ENCODE measurements at places on chromosomes 6 and 20. TPM values are rescaled to one million over a fixed set of nuclear protein-coding genes. Genes with fewer than 3 reads are reported as not detected.

GRCh38 chr6:44960898-44961297 is 367.2 kb upstream of the RUNX2 start:
- H3K27ac ChIP-seq, result no peak overlapping the region
- no peaks in the 10 kb centered on the region for H3K4me1 ChIP-seq
- no peaks in the 10 kb centered on the region for H3K36me3 ChIP-seq
- H3K27me3 ChIP-seq, result no peaks in the 10 kb centered on the region
- DNase-seq, result no peak

- no peak overlapping the region for H3K4me3 ChIP-seq
- no peaks in the 10 kb centered on the region for H3K4me1 ChIP-seq
- no peak for DNase-seq
Measured at GRCh38 chr20:23667666-23668065, 21.2 kb downstream of the CST4 start.

- H3K4me3 ChIP-seq, result no peak overlapping the region
- H3K27ac ChIP-seq, result no peak overlapping the region
- H3K4me1 ChIP-seq, result peaks cover 27% of the 10 kb centered on the region
- H3K27me3 ChIP-seq, result no peaks in the 10 kb centered on the region
- peaks cover 4% of the 10 kb centered on the region for H3K36me3 ChIP-seq
Measured at GRCh38 chr6:44258921-44259320, 1.6 kb upstream of the SLC35B2 start.

- no peaks in the 10 kb centered on the region for H3K4me1 ChIP-seq
- no peak for DNase-seq
Measured at GRCh38 chr6:168007592-168008338, 10.3 kb downstream of the KIF25 start.

DNA sequence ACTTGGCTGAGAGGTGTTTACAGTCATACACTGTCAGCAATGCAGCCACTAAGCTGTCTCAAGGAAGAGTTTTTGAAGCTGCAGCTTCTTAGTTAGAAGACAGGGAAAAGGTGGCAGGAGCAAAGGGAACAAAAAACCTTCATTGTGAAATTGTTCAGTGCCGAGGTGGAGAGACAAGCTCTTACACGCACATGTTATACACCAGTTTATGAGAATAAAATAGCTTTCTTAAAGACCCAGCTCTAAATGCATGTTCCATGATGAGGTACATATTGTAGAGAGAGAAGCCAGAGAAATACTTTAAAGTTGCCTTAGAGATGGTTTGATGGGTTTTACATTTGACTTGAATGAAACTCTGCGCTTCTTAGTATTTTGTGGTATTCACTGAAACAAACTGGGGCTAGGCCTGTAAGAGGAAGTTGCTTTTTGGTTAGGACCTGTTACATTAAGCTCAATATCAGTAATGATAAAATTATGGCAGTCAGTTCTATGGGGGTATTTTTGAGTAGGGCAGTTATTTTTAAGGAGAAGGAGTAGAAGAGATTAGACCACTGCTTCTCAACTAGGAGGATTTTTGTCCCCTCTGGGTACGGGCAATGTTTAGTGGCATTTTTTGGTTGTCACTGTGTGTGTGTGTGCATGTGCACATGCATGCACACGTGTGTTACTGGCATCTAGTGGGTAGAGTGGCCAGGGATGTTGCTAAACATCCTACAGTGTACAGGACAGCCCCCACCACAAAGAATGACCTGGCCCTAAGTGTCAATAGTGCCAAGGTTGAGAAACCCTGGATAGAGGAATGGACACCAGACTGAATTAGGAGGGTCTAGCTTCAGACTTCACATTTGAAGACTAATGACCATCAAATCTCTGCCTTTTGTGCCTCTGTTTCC is 9.8 kb downstream of the NEDD9 start:
- no peaks in the 10 kb centered on the region for H3K27me3 ChIP-seq
- no peaks in the 10 kb centered on the region for H3K36me3 ChIP-seq
- peaks cover 40% of the 10 kb centered on the region for H3K4me1 ChIP-seq
- no peak for DNase-seq
- H3K4me3 ChIP-seq, result no peak overlapping the region
- peak overlapping the region; percentile 51 for H3K27ac ChIP-seq

GRCh38 chr6:130282234-130282995 is 59.7 kb upstream of the SAMD3 start:
- H3K27me3 ChIP-seq, result no peaks in the 10 kb centered on the region
- no peak for DNase-seq
- no peak overlapping the region for H3K27ac ChIP-seq
- no peaks in the 10 kb centered on the region for H3K36me3 ChIP-seq
- H3K4me3 ChIP-seq, result no peak overlapping the region

GRCh38 chr6:7461416-7461815 is 71.8 kb downstream of the RIOK1 start:
- no peaks in the 10 kb centered on the region for H3K27me3 ChIP-seq
- H3K27ac ChIP-seq, result no peak overlapping the region
- DNase-seq, result no peak
- no peak overlapping the region for H3K4me3 ChIP-seq
- H3K4me1 ChIP-seq, result no peaks in the 10 kb centered on the region

DNA sequence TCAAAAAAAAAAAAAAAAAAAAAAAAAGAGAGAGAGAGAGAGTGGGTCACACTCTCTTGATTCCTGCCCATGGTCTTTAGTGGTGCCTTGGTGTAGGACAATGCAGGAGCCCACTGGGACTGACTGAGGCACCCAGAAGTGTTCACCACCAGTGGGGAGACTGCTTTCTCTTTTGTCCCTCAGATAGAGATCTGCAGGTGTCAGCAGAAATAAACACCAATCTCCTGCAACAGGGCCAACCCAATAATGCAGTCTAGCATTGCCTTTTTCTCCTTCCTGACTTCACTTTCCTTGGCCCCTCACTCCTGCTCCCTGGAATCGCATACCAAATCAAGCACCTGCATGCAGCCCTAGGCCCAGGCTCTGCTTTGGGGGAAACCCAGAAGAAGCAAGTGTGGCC is 39.0 kb upstream of the CCDC28A start:
- H3K4me3 ChIP-seq, result no peak overlapping the region
- H3K4me1 ChIP-seq, result no peaks in the 10 kb centered on the region
- H3K27me3 ChIP-seq, result no peaks in the 10 kb centered on the region
- H3K27ac ChIP-seq, result no peak overlapping the region
- no peaks in the 10 kb centered on the region for H3K36me3 ChIP-seq

DNA sequence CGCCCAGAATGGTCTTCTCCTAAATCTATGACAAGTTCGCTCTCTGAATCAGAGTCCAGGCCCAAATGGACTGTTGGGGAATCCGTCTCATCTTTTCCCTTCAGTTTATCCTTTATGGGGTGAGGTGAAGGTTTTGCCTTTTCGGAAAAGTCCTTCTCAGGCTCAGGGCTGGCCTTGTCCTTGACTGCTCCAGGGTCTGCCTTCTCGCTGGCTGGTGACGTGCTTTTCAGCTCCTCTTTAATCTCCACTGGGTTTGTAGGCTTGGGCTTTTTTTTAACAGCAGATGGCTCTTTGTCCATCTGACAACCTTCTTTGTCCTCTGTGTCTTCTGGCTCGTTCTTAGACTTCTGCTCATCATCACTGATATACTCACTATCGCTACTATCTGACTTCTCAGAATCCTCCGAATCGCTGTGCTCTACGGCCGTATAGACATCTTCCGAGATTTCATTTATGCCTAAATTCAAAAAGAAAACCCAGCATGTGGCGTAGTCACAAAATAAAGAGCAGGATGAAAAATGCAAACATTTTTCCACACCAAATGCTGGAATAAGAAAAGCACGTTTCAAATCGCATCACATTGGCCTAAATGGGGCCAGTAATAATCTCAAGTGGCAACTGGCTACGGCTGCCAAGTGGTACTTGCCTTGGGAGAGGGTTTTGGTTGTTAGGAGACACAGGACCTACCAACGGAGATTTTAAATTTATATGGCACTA is 110.3 kb downstream of the ZMYND8 start:
- no peak for DNase-seq
- no peak overlapping the region for H3K27ac ChIP-seq
- peaks cover 12% of the 10 kb centered on the region for H3K4me1 ChIP-seq

GRCh38 chr6:127301199-127301700 is 34.6 kb downstream of the RNF146 start:
- no peak for DNase-seq
- no peak overlapping the region for H3K4me3 ChIP-seq
- peaks cover 4% of the 10 kb centered on the region for H3K4me1 ChIP-seq

DNA sequence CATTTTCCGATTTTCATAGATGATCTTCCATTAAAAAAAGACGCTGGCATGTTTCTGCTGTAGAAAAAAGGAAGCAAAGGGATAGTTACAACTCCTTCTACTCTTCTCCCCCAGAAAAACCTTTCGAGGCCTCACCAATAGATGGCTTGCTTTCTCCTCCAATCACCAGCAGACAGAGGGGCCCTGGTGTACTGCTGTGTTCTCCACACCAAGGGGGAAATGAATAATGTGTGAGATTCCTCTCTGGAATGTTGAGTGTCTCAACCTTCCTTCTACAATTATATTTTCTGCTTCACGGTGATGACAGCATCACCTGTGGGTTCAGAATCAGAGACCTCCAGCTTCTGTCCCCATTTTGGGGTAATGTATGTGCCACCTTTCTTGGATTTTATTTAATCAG is 185.7 kb upstream of the FLRT3 start:
- H3K27ac ChIP-seq, result no peak overlapping the region
- no peaks in the 10 kb centered on the region for H3K27me3 ChIP-seq
- H3K4me3 ChIP-seq, result no peak overlapping the region
- H3K36me3 ChIP-seq, result no peaks in the 10 kb centered on the region

- H3K27me3 ChIP-seq, result no peaks in the 10 kb centered on the region
- H3K4me1 ChIP-seq, result no peaks in the 10 kb centered on the region
- no peak overlapping the region for H3K27ac ChIP-seq
Measured at GRCh38 chr6:132333639-132334520, 67.4 kb downstream of the MOXD1 start.

- no peak overlapping the region for H3K27ac ChIP-seq
- H3K36me3 ChIP-seq, result no peaks in the 10 kb centered on the region
- no peaks in the 10 kb centered on the region for H3K4me1 ChIP-seq
- H3K27me3 ChIP-seq, result no peaks in the 10 kb centered on the region
- no peak overlapping the region for H3K4me3 ChIP-seq
- no peak for DNase-seq
Measured at GRCh38 chr6:68468244-68468884, 166.7 kb upstream of the ADGRB3 start.

GRCh38 chr20:61912665-61913422 is 152.8 kb downstream of the TAF4 start:
- no peaks in the 10 kb centered on the region for H3K4me1 ChIP-seq
- DNase-seq, result no peak
- H3K36me3 ChIP-seq, result no peaks in the 10 kb centered on the region
- no peak overlapping the region for H3K4me3 ChIP-seq
- no peak overlapping the region for H3K27ac ChIP-seq
- H3K27me3 ChIP-seq, result no peaks in the 10 kb centered on the region

DNA sequence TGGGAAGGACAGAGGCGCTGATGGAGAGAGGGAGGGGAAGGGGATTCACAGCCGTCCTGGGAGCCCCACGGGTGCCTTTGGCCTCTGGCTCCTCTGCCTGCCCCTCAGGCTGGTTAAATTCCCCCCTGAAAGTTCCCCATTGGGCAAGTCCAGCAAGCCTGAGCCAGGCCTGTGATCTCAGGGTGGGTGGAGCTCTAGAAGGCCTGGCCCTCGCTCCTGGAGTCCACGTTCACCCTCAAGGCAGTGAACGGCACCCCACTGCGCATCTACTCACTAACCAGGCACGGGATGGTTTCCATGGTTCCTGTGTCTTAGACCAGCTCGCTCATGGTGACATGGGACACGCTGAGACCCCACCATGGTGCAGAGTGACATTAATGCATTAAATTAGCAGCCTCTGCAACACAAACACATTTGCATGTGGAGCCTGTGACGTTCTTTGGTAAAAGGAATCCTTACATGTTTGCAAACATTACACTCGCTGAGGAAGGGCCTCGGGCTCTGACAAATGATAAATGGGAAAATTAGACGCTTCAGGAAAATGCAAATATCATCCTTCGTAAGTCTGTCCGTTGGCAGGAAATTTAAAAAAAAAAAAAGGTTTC is 452.7 kb downstream of the PREX1 start:
- H3K36me3 ChIP-seq, result no peaks in the 10 kb centered on the region
- no peak overlapping the region for H3K27ac ChIP-seq
- H3K4me3 ChIP-seq, result no peak overlapping the region
- H3K27me3 ChIP-seq, result peaks cover 22% of the 10 kb centered on the region

- H3K4me1 ChIP-seq, result no peaks in the 10 kb centered on the region
- H3K36me3 ChIP-seq, result no peaks in the 10 kb centered on the region
- H3K27ac ChIP-seq, result no peak overlapping the region
- no peak overlapping the region for H3K4me3 ChIP-seq
- no peaks in the 10 kb centered on the region for H3K27me3 ChIP-seq
Measured at GRCh38 chr6:92427453-92427852, 991.9 kb downstream of the EPHA7 start.

DNA sequence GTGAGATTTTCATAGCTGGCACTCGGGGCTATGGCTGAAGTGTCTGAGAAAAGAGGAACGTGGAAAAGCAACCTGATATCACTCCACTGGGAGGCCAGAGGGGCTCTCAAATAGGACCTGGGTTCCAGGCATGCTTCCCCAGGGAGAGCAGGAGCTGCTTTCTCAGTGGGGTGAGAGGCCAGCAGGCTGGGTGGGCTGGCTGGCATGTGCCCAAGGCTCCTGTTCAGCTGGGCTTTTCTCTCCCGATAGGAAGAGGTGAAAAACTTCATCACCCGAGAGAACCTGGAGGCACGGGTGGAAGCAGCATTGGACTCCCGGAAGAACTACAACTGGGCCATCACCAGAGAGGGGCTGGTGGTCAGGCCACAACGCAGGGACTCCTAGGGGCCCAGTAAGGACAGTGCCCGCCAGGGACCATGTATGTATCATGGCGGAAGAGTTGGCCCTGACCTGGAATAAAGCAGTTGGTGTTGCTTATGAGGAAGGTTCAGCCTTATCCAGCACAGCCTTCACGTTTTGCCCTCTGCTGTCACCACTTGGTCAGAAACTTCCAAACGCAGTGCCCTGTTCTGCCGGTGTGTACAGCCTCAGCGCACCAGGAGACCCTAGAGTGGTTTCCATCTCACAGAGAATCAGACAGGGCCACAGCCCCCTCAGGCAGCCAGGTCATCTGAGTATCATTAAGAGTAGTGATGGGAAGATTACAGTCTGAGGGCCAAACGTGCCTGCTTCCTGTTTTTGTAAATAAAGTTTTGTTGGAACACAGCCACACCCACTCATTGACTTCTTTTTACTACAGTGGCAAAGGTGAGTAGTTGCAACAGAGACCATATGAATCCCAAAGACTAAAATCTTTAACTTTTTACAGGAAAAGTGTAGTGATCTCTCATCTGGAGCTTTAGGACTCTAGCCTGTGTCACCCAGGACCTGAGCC is 1.9 kb downstream of the MRPS26 start:
- H3K36me3 ChIP-seq, result no peaks in the 10 kb centered on the region
- no peak overlapping the region for H3K27ac ChIP-seq
- peaks cover 21% of the 10 kb centered on the region for H3K4me1 ChIP-seq
- DNase-seq, result no peak

GRCh38 chr6:16684896-16685554 is 76.2 kb downstream of the ATXN1 start:
- H3K27ac ChIP-seq, result no peak overlapping the region
- peaks cover 41% of the 10 kb centered on the region for H3K4me1 ChIP-seq
- H3K36me3 ChIP-seq, result no peaks in the 10 kb centered on the region
- no peak overlapping the region for H3K4me3 ChIP-seq

Gene MYH7B
- 0.64 TPM for total RNA-seq

Gene NOL7
- 159 TPM for total RNA-seq

Gene TFAP2B
- not detected for total RNA-seq

Gene PARD6B
- total RNA-seq, result 16.4 TPM

Gene RAET1G
- not detected for total RNA-seq

Gene UCKL1
- total RNA-seq, result 57.8 TPM

Gene LTA
- total RNA-seq, result not detected

Gene IRF4
- total RNA-seq, result 0.40 TPM

Gene CST4
- total RNA-seq, result not detected

Gene ITPR3
- 105 TPM for total RNA-seq

Gene PPP1R3G
- 0.40 TPM for total RNA-seq
